ENCODE measurements at places on chromosomes 7 and 10. TPM values are rescaled to one million over a fixed set of nuclear protein-coding genes. Genes with fewer than 3 reads are reported as not detected.

SFMBT2 gene
- total RNA-seq, result 7.9 TPM

VKORC1L1 gene
- total RNA-seq, result 13.5 TPM

MRPL32 gene
- 36.1 TPM for total RNA-seq

MRC1 gene
- 10.8 TPM for total RNA-seq

CREB5 gene
- 10.5 TPM for total RNA-seq

DNA sequence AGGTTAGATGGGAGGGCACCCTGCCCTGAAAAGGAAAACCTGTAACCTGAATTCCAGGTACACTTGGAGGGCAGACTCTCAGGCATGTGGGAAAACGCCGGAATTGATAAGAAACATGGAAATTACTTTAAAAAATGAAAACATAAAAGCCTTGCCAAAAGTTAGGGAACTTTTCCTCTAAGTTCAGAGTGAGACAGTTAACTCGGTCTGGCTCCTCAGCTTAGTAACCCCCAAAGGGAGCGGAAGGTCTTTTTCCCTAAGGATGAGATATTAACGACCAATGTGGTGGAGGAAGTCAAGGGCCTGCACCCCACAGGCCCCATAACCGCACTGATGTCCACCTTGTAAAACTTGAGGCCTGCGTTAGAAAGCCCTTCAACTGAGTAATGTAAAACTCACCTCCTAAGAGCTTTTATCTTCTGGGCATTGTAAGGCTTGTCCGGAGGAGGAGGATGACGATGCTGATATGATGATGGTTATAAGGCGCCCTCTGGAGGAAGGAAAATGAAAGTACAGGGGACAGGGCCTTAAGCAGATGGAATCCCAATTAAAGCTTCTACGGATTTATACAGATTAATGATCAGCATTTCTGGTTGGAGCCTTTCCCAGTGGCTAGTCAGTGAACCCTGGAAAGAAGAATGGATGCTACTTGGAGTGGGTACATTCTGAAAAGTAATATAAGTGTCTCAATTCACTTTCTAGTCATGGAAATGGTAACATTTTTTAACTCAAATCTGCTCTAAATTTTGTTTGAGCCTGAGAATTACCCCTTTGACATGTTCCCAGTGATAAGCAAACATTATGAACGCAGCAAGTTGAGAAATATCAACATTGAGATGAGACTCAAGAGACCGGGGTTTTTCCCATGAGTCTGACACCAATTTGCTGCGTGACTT, 694 bp downstream of the COL1A2 start:
- DNase-seq, result no peak
- peaks cover 23% of the 10 kb centered on the region for H3K4me1 ChIP-seq
- H3K27me3 ChIP-seq, result no peaks in the 10 kb centered on the region
- H3K4me3 ChIP-seq, result peak overlapping the region; percentile 58
- H3K36me3 ChIP-seq, result peaks cover 8% of the 10 kb centered on the region
- H3K27ac ChIP-seq, result peak overlapping the region; percentile 93

GRCh38 chr7:69659983-69660382, 61.7 kb downstream of the AUTS2 start:
- H3K4me3 ChIP-seq, result no peak overlapping the region
- no peaks in the 10 kb centered on the region for H3K27me3 ChIP-seq
- DNase-seq, result no peak
- H3K27ac ChIP-seq, result no peak overlapping the region
- no peaks in the 10 kb centered on the region for H3K36me3 ChIP-seq
- H3K4me1 ChIP-seq, result peaks cover 27% of the 10 kb centered on the region

DNA sequence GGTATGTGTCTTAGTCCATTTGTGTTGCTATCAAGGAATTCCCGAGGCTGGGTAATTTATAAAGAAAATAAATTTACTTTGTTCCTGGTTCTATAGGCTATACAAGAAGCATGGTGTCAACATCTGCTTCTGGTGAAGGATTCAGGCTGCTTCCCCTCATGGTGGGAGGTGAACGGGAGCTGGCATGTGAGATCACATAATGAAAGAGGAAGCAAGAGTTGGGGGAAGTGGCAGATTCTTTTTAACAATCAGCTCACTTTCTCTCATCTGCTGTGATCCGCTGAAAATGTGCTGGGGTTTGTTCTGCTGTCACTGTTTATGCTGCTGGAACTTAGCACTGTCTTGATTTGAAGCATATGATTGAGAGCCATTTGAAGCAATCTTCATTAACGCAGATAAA, 730.0 kb upstream of the SORCS1 start:
- DNase-seq, result no peak
- H3K36me3 ChIP-seq, result no peaks in the 10 kb centered on the region
- H3K4me1 ChIP-seq, result no peaks in the 10 kb centered on the region
- no peak overlapping the region for H3K27ac ChIP-seq

GRCh38 chr7:36312064-36312914, 77.4 kb upstream of the ANLN start:
- no peak overlapping the region for H3K4me3 ChIP-seq
- no peaks in the 10 kb centered on the region for H3K36me3 ChIP-seq
- H3K27ac ChIP-seq, result no peak overlapping the region
- no peaks in the 10 kb centered on the region for H3K4me1 ChIP-seq
- peak; percentile 51 for DNase-seq

DNA sequence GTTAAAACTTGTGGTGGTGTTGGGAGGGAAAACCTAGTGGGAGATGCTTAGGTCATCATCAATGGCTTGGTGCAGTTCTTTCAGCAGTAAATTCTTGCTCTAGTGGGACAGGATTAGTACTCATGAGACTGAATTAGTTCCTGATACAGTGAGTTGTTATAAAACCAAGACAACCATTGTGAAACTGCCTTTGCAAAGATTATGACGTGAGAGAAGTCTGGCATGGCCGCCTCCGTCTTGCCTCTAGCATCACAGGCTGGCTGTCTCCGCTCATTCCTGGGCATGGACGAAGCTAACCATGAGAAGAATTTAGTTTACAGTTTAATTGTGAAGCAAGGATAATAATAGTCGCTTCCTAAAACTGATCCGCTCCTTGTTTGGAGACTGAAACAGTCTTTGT, 186.4 kb downstream of the KIF20B start:
- no peaks in the 10 kb centered on the region for H3K27me3 ChIP-seq
- no peaks in the 10 kb centered on the region for H3K36me3 ChIP-seq
- DNase-seq, result no peak

DNA sequence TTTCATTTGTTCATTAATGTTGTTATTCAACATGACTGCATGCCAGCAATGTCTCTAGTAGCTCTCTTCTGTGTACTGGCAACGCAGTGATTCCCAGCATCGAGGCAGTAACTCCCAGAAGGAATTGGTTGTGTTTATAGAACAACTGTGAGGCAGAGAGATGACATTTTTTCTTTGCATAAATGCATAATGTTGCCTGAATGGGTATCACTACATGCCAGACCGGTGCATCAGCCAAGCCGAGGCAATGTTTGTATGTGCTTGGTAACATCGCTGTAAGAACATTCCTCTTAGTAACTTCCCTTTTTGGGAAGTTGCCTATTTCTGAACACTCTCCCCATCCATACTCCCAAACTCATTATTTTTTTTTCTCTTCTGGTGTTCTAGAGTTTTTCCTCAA, 182.9 kb downstream of the HTR7 start:
- H3K27ac ChIP-seq, result no peak overlapping the region
- DNase-seq, result no peak
- H3K4me3 ChIP-seq, result no peak overlapping the region
- H3K4me1 ChIP-seq, result no peaks in the 10 kb centered on the region

DNA sequence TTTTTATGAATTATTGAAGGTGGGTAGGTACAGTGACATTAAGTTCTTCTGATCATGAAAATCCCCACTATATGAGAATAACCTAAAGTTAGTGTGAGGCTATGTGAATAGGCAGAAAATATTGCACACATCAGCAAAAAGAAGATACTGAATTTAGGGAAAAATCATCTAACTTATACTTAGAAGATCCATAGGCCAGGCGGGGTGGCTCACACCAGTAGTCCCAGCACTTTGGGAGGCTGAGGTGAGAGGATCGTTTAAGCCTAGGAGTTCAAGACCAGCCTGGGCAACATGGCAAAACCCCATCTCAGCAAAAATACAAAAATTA, 49.5 kb upstream of the ARHGAP12 start:
- H3K36me3 ChIP-seq, result no peaks in the 10 kb centered on the region
- no peak overlapping the region for H3K4me3 ChIP-seq
- no peak overlapping the region for H3K27ac ChIP-seq
- DNase-seq, result no peak

GRCh38 chr10:133361773-133362441, 4.1 kb upstream of the FUOM start:
- H3K4me1 ChIP-seq, result no peaks in the 10 kb centered on the region
- no peaks in the 10 kb centered on the region for H3K27me3 ChIP-seq
- H3K27ac ChIP-seq, result no peak overlapping the region

DNA sequence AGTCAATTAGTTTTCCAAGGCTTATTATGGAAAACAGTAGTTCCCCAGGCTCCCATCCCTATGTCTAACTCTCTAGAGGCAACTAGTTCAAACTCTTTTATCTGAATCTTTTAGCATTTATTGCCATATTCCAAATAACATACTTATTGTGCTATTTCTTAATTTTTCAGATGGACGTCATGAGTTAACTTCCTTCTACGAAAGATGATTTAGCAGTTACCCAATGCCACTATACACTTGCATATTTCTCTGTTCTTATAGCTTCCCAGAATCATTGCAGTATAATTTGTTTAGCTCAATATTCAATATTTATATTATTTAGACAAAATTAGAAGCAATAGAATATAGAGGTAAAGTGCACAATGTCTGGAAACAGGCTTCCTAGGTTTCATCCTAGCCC, 52.8 kb downstream of the REEP3 start:
- H3K4me1 ChIP-seq, result peaks cover 24% of the 10 kb centered on the region
- H3K27me3 ChIP-seq, result no peaks in the 10 kb centered on the region
- DNase-seq, result no peak
- peak overlapping the region; percentile 52 for H3K27ac ChIP-seq
- no peaks in the 10 kb centered on the region for H3K36me3 ChIP-seq

- no peaks in the 10 kb centered on the region for H3K4me1 ChIP-seq
- H3K27ac ChIP-seq, result no peak overlapping the region
- no peaks in the 10 kb centered on the region for H3K27me3 ChIP-seq
- no peaks in the 10 kb centered on the region for H3K36me3 ChIP-seq
- DNase-seq, result no peak
These were observed 106.6 kb upstream of the CHST15 start for GRCh38 chr10:124200011-124200410.

DNA sequence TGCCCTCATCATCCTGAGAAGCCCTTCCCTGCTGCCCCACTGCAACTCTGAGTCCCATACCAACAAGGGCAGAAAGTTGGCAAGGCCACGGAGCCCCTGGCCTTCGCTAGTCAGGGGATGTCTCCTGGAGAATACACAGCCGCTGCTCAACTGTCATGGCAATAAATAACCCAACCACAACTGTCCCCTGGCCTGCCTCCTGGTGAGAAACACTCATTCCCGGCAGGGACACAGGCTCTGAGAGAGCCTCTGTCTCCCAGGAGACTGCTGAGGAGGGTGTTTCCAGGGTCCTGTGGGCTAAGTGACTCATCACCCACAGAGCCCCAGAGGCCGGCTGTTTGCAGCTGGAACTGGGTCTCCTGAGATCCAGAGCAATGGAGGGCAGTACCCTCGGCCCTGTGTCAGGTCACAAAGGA, 354.1 kb downstream of the TNS3 start:
- no peak overlapping the region for H3K4me3 ChIP-seq
- H3K36me3 ChIP-seq, result no peaks in the 10 kb centered on the region
- DNase-seq, result no peak
- no peak overlapping the region for H3K27ac ChIP-seq
- H3K4me1 ChIP-seq, result no peaks in the 10 kb centered on the region

DNA sequence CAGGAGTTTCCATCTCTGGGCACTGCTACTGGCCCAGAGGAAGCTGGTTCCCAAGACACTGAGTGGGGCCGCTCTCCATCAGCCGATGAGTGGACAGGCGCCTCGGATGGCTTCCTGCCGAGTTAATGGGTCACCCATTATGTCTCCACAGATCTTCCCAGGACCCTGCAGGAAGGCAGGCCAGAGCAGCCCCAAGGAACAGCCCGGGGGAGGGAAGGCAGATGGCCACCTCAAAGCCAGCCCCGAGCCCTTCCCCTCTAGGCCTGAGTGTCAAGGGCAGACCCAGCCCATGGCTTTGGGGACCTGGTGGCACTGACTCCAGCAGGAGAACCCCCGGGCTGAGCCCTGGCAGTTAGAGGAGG, 3.4 kb upstream of the LFNG start:
- H3K27ac ChIP-seq, result no peak overlapping the region
- H3K4me1 ChIP-seq, result no peaks in the 10 kb centered on the region
- H3K36me3 ChIP-seq, result no peaks in the 10 kb centered on the region
- H3K27me3 ChIP-seq, result no peaks in the 10 kb centered on the region
- H3K4me3 ChIP-seq, result no peak overlapping the region
- DNase-seq, result no peak

DNA sequence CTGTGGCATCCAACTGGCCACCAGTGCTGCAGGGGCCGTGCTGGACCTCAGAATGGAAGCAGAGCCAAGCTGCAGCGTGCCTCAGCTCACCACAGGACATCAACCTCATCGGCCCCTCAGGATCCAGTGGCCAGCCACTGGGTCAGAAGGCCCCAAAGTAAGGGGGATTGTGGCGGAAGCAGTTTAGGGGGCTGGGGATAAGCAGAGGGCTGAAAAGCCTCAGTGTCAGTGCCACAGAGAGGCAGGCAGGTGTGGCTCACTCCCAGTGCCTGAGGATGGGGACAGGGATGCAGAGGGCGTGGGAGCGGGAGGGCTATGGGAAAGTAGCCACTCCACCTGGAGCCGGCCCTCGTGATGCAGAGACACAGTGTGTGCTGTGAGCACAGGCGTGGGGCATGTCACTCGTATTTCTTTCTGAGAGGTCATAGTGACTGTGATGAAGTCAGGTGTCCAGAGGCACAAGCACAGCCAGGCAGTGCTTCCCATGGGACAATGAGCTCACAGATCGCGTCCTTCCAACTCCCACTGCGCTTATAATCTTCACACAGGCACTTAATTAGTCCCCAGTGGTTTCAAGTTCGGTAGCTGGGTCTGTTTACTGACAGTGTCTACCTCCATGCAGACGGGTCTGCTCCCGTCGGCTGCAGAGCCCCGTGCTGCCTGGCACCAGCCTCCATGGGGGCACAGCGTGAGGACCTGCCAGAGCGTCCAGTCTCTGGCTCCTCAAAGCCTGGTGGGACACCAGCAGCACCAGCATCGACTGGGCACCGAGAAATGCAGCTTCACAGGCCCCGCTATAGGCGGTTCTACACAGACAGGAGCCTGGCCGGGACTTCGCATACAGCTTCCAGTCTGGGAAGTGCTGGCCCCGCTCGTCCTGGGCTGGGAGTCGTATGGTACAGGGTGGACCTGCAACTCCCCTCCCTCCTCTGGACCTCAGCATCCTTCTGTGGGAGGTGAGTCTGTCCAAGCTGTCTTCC, 42.9 kb upstream of the CNPY1 start:
- H3K27me3 ChIP-seq, result no peaks in the 10 kb centered on the region
- no peak overlapping the region for H3K27ac ChIP-seq
- H3K4me3 ChIP-seq, result no peak overlapping the region
- H3K36me3 ChIP-seq, result no peaks in the 10 kb centered on the region
- DNase-seq, result no peak
- H3K4me1 ChIP-seq, result peaks cover 15% of the 10 kb centered on the region

All from right atrium auricular region (tissue), 2 donors.